Activated T-cell treated with anti-CD3 and anti-CD28 coated beads for 24 hours (primary cell): ENCODE measurements at places on chromosomes 11 and 22.

- no peak for DNase-seq
Observed at GRCh38 chr11:128553662-128554362, 33.5 kb downstream of the ETS1 start.

GRCh38 chr11:102345904-102346303 lies 1.1 kb upstream of the BIRC2 start:
- DNase-seq, result no peak

- peak; percentile 56 for DNase-seq
Observed at GRCh38 chr22:49825944-49826602, 1.6 kb downstream of the BRD1 start.

DNA sequence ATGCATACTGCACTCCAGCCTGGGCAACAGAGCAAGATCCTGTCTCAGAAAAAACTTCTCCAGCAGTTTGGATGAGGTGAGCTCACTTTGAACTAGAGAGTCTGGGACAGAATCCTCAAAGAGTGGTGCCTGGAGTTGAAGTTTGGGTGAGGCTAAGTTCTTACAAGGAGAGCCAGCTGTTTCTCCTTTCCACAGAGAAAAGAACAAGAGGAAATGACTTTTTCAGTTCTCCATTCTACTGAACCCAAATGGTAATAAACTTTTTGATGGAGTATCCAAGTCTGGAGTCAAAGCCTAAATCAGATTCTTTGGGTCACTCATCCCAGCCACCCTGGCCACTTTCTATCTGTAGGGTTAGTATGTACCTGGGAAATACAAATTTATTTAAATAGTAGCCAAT lies 102.7 kb downstream of the TRAF6 start:
- DNase-seq, result no peak

- no peak for DNase-seq
Observed at GRCh38 chr22:30048681-30049080, 31.6 kb upstream of the HORMAD2 start.

DNA sequence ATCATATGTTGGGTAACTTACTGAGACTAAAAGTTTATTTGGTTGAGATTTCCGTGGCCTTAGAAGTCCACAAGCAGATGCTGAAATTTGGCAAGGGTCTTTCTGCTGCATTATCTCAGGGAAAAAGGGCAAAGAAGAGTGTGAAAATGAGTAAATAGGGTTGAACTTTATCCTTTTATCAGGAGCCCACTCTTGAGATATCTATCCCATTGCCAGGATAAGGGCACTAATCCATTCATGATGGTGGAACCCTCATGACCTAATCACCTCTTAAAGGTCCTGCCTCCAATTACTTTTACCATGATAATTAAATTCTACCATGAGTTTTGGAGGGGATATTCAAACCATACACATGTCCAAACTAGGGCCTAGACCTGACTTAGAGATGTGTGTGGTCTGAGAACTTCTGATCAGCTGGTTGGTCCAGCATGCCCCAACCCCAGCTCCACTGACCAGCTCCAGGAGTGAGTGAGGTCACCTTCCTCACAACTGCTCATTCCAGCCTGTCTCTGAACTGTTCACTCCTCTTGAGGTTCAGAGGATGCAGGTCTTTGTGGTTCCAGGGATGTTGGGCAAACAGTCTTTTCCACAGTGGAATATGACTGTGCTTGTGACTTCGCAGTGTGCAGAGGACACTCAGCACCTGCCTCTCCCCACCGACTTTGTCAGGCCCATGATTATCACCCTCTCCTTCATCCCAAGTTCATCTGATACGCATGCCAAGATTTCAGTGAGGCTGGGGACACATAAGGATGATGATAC lies 130.1 kb upstream of the TOP3B start:
- no peak for DNase-seq

DNA sequence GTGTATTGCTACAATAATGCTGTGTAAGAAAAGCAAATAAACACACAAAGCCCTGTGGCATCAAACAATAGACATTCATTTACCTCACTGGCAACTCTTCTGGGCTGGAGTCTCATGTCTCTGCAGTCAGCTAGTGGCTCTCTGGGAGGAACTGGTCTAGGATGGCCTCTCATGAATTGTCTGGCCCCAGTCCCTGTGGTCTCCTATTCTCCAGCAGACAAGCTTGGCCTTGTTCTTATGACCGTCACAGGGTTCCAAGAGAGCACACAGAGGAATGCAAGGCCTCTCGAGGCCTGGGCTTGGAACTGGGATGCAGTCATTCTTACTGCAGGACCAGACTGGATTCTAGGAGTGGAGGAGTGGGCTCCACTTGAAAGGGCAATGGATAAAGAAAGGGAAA lies 141.2 kb upstream of the NTM start:
- no peak for DNase-seq

DNA sequence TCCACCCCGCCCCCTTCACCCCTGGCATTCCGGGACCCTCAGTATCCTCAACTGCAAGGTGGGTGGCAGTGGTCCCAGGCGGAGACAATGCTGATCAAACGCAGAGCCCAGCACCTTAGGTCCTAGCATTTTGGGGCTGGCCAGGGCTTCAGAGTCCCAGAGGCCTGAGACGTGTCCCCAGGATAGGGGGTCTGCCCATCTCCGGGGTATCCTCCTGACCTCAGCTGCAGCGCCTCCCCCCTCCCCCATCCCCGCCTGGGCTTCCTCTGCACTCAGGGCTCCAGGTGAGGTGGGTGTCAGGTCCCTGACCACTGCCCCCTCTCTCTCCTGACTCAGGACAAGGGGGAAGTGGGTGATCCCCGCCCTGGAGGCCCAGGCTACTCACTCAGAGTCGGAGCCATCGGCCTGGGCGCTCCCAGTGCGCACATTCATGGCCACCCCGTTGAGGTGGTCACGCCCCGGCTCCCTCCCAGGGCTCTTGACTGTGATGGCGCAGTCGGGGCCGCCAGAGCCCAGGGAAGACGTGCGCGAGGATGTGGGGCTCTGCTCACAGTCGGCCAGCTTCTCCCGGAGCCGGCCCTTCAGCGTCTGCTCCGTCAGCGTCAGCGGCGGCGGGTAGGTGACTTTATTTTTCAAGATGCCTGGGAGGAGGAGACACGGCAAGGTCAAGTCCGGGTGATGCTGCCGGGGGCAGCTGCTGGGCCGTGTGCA lies 28.3 kb downstream of the TRMU start:
- DNase-seq, result no peak

- no peak for DNase-seq
Observed at GRCh38 chr11:27612932-27613880, 87.0 kb downstream of the BDNF start.

DNA sequence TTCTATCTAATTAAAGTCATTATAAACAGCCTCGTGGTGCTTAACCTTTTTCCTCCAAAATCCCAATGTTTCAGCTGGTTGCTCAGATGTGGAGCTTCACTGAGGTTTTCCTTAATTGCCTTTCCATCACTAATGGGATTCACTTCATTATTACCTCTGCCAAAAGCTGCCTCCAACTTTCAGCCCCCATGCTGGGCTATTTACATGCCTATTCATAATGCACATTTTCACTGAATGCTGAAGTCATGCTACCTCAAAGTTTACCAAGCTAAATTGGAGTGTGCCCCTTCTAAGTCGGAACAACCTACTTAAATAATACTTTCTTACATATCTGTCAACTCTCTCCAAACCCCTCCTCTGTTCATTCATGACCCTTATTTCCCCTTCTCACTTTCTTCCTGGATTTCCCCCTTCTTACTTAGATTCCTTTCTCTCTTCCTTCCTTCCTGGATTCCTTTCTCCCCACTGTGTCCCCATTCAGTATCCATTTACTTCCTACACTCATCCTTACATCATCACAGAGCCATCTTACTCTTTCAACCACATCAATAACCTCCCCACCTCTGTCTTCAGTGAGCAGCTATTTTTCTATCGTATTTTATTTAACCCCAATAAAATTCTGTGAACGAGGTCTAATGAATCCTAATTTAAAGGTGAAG lies 887.3 kb upstream of the TENM4 start:
- DNase-seq, result no peak

DNA sequence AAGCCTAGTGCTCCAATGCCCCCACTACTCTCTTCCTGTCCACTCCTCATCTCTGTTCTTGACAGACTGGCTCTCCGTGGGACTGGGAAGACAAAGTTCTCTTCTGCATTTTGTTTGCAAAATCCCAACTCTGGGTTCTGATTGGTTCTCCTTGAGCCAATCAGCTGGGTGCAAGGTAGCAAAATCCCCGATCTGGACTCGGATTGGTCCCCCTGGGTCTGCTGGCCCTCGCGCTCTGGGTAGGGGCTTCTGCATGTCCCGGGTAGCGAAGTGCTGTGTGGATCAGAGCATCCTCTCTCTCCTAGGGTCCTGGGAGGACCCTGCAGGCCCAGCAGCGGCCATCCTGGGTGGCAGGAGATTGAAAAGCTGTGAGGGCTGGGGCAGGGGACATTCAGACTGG lies 22.3 kb upstream of the A4GALT start:
- DNase-seq, result no peak

DNA sequence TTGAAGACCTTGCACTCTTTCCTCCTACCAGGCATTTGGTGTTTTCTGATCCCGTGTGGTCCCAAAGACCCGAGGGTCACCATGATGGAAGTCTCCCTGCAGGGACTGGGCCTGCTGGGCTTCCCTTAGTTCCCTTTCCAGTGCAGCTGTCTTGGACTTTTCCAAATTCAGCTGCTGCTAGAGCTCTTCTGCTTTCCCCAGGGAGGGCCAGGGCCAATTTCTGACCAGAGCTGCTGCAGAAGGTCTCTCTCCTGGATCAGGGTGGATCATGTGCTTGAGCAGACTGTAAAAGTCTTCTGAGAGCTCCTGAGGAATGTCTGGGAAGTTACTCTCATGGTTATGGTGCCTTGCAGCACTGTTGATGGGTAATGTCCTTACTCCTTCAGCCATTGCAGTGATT lies 23.2 kb downstream of the LDLRAD3 start:
- DNase-seq, result no peak

DNA sequence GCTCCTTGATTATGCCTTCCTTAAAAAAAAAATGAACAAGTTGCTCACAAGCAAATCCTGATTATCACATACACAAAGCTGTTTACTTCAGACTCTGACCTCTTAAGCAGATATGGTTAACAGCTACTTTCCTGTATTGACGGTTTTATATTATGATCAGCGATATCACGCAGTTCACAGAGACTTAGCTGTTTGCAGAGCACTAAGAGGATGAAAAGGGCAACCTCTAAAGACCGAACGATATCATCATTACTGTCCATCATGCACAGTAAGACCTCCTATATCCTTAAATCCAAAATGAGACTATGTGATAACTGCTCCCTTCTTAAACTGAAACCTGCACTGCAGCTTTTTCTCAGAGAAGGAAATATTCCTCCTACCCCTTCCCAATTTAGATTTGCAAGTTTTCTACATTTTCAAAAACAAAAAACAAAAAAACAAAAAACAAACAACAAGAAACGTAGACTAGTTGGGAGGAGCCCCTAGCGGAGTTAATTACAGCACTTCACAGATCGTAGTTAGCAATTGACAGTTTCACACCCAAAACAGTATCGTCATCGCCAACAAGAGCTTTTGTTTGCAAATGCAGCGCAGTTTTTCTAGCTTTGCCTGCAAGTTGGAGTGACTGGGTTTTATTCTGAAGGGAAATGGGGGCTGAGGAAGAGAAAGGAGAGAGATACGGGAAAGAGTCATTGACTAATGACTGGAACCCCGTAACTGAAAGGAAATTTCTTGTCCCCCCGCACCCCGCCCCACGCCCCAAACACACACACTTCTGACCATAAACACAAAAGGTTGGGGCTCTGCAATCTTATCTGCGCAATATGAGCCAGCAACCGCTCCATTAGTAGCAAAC lies 1.2 kb downstream of the DDX6 start:
- peak; percentile 20 for DNase-seq

- DNase-seq, result no peak
Observed at GRCh38 chr22:23772315-23772648, 367 bp upstream of the MMP11 start.

DNA sequence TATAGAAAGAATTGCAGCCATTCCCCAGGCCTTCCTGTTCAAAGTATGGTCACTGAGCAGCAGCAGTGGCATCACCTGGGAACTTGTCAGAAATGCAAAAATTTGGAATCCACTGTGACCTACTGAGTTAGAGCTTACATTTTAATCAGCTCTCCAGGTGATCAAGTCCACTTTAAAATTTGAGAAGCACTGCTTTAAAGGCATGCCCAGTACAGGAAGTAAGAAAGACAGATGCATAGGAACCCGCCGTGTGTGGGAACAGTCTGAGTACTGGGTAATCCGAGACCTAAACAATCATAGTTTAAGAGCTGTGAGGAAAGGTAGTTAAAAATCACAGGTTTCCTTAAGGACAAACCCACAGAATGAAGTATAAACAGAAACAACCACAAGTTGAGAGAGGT lies 462.4 kb downstream of the RAB38 start:
- DNase-seq, result no peak

DNA sequence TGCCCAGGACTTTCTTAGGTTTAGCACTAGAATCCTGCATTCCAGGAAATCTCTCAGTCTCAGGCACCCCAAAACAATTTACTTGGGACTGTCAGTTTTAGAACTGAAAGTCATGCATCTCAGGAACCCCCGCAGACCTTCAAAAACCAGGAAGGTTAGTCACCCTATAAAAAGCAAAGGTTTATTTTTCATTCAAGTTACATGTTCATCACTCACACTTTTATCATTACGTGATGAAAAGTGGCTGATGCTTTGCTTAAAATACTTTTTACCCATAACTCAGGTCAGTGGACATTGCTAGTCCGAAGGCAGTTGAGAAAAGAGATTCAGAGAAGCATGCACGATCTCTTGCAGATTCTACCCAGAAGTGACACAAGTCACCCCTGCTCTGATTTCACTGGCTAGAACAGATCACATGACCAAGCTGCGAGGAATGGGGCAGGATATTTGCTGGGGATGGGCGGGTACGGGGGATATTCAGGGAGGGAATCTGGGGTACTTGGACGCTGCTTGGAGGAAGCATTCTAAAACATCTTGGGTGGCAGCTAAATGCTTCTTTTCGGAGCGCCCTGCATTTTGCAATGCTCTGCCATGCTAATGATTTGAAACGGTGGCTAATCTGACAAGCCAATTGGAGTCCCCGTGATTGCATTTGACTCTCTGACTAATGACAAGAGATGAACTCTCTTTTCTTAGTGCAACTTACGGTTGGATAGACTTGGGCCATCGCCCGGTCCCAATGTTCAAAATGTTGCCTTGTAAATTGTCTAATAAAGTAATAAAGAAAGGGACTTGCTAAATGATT lies 110.2 kb downstream of the MIAT start:
- no peak for DNase-seq

DNA sequence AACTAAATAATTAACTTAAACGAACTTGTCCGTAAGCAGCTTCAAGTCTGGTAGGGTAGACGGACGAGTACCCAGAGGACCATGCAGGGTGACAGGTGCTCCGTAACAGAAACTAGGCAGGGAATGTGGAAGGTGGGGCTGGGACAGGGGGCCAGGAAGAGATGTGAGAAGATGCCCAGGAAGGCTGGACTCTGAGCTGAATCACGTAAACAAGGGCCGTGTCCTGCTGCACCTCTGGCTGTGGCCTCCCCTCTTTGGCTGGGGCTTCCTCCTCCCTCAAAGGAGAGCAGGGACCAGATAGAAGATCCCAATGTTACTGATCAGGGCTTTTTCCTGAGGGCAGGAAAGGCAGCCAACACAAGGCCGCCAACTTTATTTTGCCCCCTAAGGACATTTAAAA lies 47.9 kb downstream of the PACSIN2 start:
- DNase-seq, result no peak

- no peak for DNase-seq
Observed at GRCh38 chr11:62393061-62393611, 25.7 kb upstream of the SCGB1A1 start.

GRCh38 chr11:74818283-74818946 lies 69.8 kb downstream of the RNF169 start:
- no peak for DNase-seq
